SW 1271 (cell line): ENCODE measurements at places on chromosomes 12 and 14.

DNA sequence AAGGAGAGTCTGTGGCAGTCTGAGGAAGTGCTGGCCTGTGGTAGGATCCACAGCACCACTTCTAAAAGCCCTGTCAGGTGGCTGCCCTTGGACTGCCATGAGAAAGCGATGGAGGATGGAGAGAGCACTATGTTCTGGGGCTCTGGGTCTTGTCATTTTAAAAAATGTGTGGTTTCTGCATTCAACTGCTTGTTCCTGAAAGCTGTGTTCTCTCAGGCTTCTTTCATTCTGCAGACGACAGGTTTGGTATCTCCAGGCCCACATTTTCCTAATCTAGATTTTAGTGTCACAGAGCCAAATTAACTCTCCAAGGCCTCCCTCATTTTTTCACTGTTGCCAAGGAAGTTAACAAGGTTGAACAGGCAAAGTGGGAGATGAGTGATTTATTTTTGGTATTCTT, 10.5 kb downstream of the OVCH1 start:
- no peak for DNase-seq

GRCh38 chr12:122117979-122118378, 39.4 kb downstream of the MLXIP start:
- DNase-seq, result no peak

DNA sequence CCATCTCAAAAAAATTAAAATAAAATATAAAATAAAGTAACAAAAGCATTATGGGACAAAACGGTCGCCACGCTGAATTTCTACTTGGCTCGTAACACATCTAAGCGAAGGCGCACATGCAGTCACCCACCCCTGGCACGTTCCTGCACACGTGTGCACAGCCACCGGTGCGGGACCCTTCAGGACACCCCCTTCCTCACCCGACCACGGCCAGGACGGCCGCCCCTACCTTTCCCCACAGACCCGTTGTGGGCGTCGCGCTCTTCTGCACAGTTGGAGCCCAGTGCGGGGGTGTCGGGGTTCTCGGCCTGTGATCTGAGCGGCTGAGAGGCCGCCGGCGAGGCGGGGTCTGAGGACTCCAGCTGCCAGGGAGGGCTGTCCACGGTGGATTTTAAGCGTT, 44.4 kb upstream of the GPR68 start:
- no peak for DNase-seq

DNA sequence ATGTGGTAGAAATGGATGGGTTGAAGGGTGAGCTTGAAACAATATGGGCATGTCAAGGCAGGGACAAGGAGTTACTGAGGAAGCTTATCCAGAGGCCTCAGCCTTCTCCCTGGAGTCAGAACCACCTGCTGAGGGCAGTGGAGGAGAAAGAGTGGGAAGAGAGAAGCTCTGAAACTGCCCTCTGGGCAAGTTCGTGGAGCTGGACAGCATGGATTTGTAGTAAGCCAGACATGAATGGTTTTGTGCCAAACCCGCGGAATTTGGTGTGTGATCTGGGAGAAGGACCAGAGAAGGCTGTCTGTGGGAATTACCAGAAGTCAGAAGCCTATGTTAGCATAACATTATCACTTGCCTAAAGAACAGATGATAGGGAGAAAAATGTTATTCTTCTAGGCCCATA, 164.8 kb downstream of the SLC41A2 start:
- DNase-seq, result no peak

DNA sequence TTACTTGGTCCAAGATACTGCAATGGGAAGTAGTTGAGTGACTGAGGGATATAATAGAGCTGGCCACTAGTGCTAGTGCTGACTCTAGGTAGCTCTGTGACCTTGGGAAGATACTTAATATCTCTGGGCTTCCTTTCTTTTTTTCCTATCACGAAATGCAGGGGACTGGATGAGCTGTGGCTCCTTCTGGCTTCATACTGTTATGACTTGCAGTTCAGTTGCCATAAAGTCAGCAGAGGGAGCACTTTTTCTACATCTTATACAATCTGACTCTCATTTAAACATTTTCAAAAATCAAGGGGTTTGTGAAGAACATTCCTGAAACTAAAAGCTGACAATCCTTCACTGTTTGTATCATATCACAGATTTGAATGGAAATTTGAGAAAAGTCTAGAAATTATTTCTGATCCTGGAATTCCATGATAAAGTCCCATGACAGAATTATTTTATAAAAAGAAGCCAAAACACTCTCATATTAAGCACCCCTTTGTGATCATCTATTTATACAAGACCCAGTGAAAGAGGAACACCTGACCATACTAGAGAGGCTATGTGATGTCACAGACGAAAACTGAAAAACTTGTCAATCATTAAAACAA, 5.3 kb downstream of the BHLHE41 start:
- peak; percentile 32 for DNase-seq

- no peak for DNase-seq
These were observed 43.7 kb upstream of the TMED10 start for GRCh38 chr14:75220156-75220555.
